ENCODE measurements at places on chromosomes 3 and 15.

GRCh38 chr3:10629671-10630040 is 124.3 kb upstream of the ATP2B2 start:
- DNase-seq, result no peak

DNA sequence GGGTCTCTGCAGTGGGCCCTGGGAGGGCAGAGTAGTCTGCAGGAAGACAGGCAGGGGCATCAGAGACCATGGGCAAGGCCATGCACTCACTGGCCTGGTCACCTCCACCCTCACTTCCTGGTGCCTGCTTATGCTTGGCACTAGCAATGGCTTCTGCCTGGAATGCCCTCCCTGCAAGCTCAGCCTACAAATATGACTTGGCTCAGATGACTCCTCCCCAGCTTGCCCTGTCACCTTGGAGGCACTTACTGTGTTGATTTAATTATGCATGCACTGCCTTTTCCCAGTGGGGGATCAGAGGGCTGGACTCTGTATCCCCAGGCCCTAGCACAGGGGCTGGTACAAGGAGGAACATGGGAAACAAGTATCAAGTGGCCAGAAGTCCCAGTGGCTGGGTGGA is 7.8 kb downstream of the C3orf18 start:
- DNase-seq, result no peak

- DNase-seq, result no peak
Observed at GRCh38 chr3:86913160-86913559, 77.8 kb downstream of the VGLL3 start.

DNA sequence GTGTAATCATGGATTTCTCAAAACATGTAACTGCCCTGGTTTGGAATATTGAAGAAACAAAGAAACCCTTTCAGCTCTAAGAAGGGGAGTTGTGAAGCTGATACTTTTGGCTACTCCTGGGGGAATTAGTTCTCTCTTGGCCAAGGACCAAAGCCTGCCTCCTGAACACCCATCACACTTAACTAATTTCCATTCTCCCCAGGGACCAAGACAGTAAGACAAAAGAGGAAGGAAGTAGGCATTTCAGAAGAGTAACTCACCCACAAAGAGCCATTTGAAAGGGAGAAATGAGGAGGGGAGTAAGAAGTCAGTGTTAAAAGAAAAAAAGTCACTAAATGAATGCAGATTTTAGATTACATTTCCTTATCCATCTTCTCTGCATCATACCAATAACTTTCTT is 328.0 kb upstream of the SOX2 start:
- no peak for DNase-seq

DNA sequence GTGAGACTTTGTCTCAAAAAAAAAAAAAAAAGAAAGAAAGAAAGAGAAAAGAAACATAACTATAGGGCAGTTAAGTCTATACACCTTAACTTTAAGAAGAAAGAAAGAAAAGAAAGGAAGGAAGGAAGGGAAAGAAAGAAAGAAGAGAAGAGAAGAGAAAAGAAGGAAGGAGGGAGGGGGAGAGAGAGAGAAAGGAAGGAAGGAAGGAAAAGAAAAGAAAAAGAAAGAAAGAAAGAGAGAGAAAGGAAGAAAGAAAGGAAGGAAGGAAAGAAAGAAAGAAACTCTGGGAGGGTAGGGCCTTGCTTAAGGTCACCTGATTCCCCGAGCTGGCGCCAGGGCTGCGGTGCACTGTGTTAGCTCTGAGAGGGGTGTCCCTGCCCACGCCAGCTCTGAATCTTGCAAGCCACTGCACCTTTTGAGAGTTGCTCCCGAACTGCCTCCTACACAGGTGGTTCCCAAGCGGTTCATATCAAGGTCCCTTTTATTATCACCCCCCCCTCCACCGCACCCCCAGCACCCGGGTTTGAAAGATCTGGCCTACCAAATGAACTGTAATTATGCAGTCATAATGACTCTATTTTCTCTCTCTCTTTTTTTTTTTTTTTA is 39.2 kb upstream of the VPS8 start:
- DNase-seq, result no peak

DNA sequence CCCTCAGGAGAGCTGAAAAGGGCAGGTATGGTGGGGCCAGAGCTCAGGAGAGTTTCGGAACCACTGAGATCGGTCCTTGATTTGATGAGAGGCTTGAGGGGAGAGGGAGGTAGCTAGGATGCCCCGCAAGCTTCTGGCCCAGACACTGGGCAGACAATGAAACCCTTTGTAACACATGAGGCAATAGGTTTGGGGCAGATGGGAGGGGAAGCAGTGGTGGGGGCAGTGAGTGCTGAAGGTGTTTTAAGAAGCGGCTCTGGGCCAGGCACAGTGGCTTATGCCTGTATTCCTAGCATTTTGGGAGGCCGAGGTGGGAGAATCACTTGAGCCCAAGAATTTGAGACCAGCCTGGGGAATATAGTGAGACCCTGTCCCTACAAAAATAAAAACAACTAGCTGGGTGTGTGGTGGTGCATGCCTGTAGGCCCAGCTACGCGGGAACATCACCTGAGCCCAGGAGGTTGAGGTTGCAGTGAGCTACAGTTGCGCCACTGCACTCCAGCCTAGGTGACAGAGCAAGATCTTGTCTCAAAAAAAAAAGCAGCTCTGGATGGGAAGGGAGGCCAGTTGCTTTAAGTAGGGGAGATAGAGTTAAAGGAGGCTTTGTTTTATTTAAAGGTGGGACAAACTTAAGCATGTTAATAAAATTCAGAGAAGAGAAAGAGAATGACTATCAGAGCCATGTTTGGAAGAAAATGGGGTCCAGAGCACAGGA is 9.6 kb upstream of the SNX22 start:
- no peak for DNase-seq

DNA sequence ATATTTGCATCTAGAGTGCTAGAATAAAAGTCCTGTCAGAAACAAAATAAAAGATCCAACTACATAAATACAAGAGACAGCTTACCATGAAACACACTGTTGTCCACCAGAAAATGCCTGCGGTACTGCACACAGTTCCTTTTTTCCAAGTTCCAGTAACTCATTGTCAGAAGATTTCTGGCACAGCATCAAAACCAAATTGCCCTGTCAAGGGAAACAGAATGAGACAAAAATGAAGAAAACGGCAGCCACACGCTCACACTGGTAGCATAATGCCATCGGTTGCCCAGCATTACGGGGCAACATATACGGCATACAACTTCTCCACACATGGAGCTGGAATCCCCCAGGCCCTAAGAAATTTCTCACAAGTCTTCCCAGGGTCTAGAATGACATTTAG is 40.8 kb downstream of the PLCH1 start:
- DNase-seq, result no peak

DNA sequence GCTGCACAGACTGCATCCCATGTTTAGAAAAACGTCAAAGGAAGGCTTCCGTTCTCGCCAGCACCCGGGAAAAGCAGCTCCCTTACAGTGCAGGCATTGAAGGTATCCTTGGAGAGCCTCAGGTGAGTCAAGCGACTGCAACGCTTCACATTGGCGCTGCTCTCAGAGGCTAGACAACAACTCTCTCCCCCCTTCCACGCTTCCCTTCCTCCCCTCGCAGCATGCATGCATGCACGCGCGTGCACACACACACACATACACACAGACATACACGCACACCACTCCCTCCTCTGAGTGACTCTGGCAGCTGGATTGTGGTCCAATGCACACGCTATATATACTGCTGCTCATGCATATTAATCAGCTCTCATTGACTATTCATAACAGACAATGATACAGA is 191.1 kb downstream of the PDZRN3 start:
- no peak for DNase-seq
